ENCODE measurements at places on chromosomes 6 and 20.

- no peak for DNase-seq
Observed at GRCh38 chr6:133227344-133227743, 13.8 kb upstream of the EYA4 start.

GRCh38 chr6:85065831-85066230, 301.4 kb upstream of the TBX18 start:
- DNase-seq: no peak

- DNase-seq: no peak
Observed at GRCh38 chr20:44666066-44666465, 14.6 kb upstream of the ADA start.

DNA sequence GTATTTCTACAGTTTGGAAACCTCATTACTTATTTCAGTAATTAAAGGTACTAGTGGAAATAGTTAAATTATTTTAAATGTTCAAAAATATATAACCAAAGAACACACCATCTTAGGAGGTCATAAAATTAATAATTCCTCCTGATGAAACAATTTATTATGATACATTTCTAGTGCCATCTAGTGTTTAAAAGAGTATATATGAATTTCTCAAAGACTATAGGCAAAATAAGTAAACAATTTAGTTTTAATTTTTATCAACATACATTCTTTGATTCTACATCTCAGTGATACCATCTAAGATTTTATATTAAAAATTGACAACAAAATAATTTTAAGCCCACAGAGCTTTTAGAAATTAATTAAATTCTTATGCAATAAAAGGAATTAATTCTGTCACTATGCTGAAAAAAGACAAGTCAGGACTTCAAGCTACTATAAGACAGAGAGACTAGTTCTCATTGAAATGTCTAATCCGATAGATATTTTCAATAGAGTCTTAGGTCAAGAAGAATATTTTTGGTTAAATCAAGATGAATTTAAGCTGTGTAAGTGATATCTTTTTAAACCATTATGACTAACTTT, 107.8 kb upstream of the RNF217 start:
- no peak for DNase-seq

DNA sequence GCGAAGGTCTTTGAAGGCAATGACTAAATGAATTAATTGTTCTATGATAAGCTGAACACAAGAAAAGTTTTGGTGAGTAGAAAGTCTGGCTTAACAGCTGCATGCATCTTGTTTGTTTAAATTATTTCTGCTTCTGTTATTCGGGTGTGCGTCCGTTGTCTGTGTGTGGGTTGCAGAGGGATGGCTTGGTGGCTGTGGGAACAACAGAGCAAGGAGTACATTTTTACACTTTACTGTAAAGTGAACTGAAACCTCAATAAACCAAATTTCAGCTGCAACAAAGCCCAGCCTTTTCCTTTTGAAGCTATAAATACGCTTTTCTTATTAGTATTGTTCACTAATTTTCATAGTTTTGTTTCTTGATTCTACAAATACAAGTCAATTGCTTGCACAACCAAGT, 3.5 kb upstream of the LAMP5 start:
- no peak for DNase-seq

- DNase-seq: no peak
Observed at GRCh38 chr6:132369526-132369925, 31.7 kb downstream of the MOXD1 start.

DNA sequence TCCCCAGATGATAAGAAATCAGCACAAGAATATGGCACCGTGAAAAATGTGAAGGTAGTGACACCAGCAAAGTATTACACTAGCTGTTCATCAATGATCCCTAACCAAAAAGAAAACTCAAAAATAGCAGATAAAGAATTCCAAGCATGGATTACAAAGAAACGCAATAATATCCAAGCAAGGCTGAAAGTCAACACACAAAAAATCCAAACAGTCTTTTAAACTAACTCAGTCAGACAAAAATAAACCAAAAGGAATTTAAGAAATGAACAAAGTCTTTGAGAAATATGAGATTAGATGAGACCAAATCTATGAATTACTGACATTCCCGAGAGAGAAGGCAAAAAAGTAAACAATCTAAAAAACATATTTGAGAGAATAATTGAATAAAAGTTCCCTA, 976.1 kb upstream of the MAP3K7 start:
- no peak for DNase-seq

DNA sequence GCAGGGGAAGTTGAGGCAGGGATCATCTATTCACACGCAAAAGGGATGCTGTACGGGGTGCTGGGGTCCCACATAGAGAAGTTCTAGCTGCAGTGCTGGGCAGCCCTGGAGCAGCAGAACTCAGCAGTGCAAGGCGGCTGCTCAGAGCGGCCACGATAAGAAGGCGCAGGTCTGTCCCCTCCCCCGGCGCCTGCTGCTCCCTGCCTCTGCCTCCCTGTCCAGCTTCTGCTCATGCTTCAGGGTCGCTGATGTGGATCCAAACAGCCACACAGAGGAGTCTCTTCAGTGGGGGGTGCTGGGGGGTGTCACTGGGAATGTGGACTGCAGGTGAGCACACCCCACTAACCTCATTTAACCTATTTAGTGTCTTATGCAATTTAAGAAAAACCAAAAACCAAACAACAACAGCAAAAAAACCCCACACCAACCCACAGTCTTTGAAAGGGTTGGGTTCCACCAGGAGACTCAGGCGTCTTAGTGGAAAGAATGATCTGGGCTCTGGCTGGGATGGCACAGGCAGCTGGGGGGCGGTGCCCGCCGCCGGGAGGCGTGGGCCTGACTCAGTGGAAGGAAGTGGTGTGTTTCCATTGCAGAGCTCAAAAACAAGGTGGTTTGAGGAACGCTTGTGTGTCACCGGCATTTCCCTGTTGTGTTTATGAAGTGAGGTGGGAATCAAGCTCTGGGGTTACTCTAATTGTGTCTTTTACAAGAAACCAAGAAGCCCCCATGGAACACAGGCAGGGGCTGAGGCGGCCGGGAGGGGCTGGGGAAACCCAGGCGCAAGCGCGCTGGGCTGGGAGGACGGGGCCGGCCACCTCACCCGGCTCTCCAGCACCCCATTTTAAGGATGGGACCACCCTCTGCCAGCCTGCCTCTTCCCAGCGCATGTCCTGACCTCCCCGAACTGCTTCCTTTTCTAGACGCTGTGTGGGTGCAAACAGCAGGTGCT, 55.1 kb downstream of the IRF4 start:
- DNase-seq: no peak

DNA sequence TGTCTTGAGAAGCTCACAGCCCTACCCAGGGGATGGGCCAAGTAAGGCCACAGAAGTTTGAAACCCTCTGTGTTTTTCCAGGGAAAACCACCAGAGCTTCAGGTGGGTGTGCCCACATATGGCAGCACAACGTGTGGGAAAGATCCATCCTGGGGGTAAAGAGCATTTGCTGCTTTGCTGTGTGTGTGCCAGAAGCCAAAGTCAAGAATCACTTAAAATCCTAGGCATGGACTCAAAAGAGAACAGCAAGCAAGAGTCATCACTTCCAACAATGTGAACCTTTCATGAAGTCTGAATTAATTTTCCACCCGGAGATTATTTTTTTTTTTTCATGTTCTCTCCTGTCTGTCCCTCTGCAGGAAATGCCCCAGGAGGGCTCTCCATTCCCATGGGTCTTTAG, 308.2 kb upstream of the SGK1 start:
- DNase-seq: no peak

GRCh38 chr6:5630636-5631035, 369.3 kb downstream of the FARS2 start:
- no peak for DNase-seq

DNA sequence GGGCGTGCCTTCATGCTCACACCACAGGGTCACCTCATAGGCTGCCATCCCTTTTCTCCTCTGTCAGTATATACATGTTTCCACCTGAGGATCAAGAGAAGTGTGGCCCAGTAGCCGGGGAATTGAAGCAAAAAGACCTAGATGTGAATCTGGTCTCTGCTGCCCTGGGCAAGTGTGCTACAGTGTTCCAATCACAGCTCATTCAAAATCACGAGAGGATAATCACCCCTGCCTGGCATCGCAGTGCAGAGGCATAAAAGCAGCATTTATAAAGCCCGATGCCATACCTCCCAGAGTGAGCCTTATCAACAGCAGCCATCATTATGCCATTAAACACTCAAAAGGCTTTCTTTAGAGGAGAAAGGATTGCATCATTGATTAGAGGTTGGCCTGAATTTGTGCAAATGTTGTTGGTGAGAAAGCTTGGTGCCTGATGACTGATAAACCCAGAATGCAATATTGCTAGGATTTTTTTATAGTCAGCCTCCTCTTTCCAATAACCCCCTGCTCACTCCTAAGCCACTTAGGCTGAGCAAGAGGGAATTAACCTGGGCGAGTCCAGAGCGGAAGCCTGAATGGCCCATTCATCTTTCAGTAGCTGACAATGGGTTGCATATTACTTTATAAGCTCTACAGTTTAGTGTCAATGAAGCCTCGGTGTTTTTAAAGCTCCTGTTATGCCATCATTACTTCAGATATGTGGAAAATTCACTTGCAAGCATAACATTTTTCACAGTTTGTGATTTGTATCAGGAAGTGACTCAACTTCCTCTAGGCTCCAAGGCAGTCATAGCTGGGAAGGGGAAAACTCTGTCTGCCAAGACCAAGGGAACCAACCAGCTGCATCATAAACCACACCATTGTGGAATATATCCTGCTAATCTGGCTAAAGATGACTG, 92.5 kb upstream of the NXT1 start:
- DNase-seq: no peak

DNA sequence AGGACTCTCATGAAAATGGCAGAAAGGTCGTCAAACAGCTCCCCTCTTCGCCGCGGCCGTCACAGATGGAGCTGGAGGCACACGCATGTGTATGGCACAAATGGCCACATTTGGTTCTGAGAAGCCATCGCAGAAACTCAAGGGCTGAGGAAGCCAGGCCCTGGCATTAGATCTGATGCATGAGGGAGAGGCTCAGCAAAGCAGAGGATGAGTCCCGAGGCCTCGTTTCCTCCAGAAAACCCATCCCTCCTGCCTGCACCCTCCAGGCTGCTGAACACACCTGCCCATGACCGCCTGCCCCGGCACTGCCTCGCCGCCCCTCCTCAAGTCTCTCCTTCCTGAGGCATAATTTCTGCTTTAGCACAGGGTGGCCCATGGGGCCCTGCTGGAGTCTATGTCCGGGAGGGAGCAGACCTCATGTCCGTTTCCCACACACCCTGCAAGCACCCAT, 240.3 kb downstream of the DLL1 start:
- DNase-seq: no peak

DNA sequence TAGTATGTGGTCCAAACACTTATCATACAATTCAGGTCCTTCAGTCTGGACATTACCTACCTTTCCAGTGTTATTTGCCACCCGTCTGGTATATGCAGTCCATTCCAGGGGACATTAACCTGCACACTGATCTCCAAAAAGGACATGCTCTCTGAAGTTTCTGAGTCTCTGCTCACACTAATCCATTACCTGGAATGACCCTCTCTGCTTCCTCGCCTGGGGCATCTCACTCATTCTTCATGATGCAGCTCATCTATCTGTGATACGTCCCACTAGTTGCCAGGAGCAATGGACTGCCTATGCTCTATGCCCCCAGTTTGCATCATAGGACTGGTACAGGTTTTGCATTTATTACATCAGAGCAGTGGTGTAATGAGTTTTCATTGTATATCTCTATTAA, 5.9 kb upstream of the TUBB2B start:
- no peak for DNase-seq

DNA sequence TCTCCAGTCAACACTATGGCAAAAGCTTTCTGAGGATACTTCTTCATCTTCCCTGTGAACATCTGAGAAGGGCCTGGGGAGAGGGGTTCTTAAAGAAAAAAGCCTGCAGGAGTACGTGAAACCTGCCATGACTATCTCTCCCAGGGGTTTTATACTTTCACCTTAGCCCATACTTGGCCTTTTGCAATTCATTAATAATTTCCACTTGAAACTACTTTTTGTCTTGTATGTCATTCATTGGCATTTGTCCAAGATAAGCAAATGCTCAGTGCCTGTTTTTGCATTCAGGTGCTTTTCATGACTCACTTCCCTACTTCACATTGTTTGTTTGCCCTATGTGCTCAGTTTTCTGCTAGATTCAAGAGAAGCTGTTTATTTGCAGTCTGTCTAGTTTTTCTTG, 580.3 kb upstream of the GJE1 start:
- no peak for DNase-seq

All from thyroid gland (tissue), 4 donors.